ENCODE measurements at places on chromosomes 1 and 21.

GRCh38 chr1:93186667-93187066 lies 6.1 kb downstream of the CCDC18 start:
- DNase-seq, result no peak

DNA sequence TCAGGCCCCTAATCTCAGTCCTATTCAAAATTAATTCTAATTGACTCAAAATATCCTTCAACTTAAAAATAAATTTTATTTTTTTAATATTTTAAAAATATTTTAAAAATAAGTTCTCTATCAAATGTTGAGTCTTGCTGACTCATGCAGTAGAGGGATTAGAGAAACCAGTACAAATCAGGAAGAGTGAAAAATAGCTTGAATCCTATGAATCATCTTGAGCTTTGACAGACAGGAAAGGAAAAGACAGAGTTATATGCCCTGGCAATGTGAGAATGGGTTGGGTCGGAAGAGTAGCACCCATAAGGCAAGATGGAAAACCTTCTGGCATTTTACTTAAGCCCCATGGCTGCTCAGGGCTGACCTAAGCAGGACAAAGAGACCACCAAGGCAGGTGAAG lies 346.6 kb upstream of the RUNX1 start:
- DNase-seq, result no peak

- DNase-seq, result no peak
These were observed 3.9 kb upstream of the KCNJ9 start for GRCh38 chr1:160077486-160077885.

- no peak for DNase-seq
These were observed 77.1 kb downstream of the ZNF281 start for GRCh38 chr1:200332716-200333115.

GRCh38 chr1:15184436-15185241 lies 31.1 kb downstream of the TMEM51 start:
- no peak for DNase-seq

- DNase-seq, result peak; percentile 77
These were observed 33.8 kb downstream of the DUSP10 start for GRCh38 chr1:221708076-221708571.
